ENCODE measurements at places on chromosomes 13 and 19.

DNA sequence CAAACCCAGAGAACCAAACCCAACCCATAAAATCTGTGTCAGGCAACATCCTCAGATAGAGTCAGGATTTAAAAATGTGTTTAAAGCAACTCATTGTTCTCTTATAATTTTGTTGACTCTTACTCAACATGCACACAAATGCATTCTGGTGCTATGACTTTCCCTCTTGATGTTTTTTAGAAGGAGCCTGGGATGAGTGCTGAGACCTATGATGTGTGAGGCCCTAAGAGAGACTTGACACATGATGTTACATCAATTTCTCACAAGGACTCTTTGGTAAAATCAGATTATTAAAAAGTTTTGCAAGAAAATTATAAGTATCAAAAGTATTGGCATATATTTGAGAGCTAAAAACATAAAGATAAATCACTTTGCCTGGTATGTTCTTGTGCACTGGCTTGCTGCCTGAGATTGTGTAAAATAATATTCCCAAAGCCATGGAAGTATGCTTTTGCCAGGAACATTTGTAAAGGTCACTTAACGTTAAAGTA lies 173.9 kb downstream of the DCLK1 start:
- no peak for DNase-seq

DNA sequence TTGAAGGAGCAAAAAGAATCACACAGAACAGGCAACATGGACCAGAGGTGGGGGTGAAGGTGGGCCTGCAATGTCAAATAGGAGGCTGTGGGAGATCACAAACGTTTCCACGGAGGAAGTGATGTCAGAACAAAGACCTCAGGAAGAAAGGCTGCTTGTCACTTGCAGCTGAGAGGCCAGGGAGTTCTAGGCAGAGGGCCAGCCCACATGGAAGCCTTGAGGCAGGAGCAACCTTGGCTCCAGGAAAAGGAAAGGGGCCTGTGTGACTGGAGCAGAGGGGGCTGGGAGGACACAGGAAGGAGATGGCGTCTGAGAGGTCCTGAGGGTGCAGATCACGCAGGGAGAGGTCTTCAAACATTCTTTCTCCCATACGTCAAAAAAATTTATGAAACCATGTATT lies 16.3 kb downstream of the ZNF160 start:
- DNase-seq: no peak

GRCh38 chr13:22486490-22486889 lies 694.3 kb upstream of the SGCG start:
- DNase-seq: no peak

GRCh38 chr13:92175330-92175729 lies 776.9 kb downstream of the GPC5 start:
- peak; percentile 1 for DNase-seq

DNA sequence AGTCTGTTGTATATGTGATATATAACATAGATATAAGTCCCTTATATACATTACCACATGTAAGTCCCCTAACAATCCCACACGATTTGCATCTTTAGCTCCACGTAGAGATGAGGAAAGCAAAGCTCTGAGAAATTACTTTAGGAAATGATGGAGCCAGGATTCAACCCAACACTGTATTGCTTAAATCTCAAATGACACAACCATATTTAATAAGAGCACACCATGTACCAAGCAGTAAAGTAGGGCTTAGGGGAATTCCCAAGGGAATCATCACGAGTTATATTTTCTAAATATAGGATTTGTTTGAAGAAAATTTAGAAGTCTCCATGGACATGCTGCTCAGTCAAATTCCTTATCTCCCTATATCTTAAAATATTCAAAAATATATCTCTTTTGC lies 61.3 kb upstream of the POMP start:
- DNase-seq: no peak

- no peak for DNase-seq
Observed at GRCh38 chr19:32150605-32151004, 194.8 kb upstream of the ZNF507 start.

GRCh38 chr19:51726049-51726448 lies 2.3 kb upstream of the HAS1 start:
- no peak for DNase-seq

GRCh38 chr19:35931874-35932202 lies 4.3 kb upstream of the LRFN3 start:
- DNase-seq: no peak

- no peak for DNase-seq
Observed at GRCh38 chr13:74336546-74336945, 202.3 kb upstream of the KLF12 start.

DNA sequence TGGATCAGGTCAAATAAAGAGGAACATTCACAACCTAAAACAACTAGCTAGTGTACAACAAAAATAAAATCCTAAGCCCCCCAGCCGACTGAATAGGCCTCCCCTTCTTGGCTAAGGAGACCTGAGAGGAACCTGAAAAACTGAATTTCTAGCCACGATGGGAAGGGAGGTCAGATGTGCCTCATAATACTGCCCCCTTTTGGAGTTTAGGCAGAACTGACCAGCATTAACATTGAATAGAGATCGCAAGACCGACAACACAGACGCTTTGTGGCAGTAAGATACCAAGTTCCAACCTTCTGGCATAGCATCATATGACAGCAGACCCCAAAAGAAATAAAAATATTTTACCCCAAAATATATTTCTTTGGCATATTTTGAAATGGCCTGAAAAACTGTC lies 15.9 kb downstream of the CBY2 start:
- peak; percentile 39 for DNase-seq

- DNase-seq: no peak
Observed at GRCh38 chr13:42746866-42747265, 34.5 kb upstream of the FAM216B start.

- peak; percentile 34 for DNase-seq
Observed at GRCh38 chr13:45016792-45017425, 27.6 kb downstream of the GPALPP1 start.

- no peak for DNase-seq
Observed at GRCh38 chr13:110820322-110820721, 94.5 kb downstream of the ANKRD10 start.

GRCh38 chr13:95644601-95645052 lies at the start of gene DZIP1:
Gene DZIP1, minus strand, starts transcription at chr13:95644706. Its CDS starts 2,677 bp downstream, at chr13:95642029.
- peak; percentile 67 for DNase-seq

DNA sequence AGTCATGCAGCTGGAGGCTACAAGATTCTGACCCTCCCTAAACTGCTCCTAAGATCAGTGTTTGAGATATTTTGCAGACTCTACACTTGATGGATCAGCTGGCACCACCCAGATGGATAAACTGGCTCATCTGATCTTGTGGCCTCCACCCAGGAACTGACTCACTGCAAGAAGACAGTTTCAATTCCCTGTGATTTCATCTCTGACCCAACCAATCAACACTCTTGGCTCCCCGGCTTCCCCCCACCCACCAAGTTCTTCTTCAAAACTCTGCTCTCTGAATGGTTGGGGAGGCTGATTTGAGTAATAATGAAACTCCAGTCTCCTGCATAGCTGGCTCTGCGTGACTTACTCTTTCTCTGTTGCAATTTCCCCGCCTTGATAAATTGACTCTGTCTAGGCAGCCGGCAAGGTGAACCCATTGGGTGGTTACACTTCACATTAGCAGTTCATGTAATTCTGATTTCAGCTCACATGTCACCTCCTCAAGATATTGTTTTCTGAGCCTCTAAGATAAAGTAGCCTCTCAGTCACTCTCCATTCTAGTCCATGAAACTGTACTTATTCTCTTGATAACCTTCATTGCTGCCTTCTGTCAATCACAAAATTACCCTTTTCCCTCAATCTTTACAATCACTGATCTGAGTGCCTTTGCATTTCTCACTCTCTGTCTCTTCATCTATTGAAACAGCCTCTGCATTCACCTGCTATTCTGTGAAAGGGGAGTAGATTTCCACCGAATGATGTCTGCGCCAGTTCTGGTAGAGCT lies 9.9 kb upstream of the FPR3 start:
- DNase-seq: peak; percentile 61
